Stimulated activated CD8-positive, alpha-beta memory T cell treated with anti-CD3 and anti-CD28 coated beads, Interleukin-2, amount 100 ng/mL, for 48 hours (primary cell): ENCODE measurements at places on chromosomes 16 and 17.

DNA sequence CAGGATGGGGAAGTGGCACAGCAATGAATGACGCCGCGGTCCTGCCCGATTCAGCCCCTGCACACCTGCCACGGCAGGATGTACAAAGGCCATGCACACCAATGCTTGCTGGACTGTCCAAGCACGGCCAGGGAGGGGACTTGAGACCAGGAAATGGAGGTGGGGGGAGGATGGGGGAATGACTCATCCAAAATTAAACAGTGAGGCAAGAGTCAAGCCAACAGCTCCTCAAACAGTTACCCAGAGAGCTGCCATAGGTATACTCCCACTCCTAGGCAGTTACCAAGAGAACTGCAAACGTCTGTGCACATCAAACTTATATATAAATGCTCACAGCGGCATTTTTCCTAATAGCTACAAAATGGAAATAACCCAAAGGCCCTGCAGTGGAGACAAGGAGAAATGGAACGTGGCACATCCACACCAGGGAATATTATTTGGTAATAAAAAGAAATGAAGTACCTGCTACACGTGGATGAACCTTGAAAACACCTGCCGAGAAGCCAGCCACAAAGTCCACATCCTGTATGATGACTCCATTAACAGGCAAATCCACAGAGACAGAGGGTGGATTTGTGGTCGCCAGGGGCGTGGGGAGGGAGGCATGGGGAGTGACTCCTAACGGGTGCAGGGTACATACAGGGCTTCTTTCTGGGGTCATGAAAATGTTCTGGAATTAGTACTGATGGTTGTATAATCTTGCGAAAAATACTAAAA, 54.1 kb downstream of the VAC14 start:
- DNase-seq: no peak

DNA sequence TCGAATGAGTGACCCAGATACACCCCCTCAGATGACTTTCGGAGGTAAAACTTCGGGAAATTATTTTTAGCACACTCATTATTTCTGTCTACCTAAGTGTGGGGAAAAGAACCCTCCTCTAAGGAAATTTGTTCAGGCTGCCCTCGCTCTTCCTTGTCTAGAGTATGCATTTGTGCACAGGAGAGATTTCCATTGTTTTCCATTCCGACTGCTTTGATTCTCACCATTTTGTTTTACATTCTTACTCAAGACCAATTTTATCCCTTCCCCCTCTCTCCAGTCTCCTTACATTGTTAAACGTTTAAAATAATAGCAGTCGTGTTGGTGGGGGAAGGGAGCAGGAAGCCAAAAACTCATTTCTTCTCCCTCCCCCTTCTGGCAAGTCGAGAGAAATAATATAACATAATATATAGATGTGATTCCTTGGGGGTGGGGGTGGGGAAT, 1.5 kb upstream of the CHD3 start:
- no peak for DNase-seq

DNA sequence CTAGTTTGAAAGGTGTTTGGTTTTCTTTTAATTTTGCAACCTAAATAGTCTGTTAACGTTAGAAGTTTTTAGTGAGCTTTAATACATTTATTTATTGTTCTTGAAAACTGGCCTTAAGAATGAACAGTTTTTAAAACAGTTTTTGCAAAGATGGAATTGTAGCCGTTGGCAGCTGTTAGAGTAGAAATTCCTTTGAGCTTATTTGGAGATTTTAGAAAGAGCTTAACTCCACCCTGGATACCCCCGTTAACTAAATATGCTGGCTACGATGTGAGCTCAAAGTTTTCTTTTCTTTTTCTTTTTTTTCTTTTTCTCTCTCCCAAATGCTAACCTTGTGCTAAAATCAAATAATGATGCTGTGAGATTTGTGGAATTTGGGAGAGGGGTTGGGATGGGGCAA, 75.2 kb downstream of the COX10 start:
- no peak for DNase-seq

- DNase-seq: no peak
Measured at GRCh38 chr17:10875430-10875851, 37.6 kb upstream of the PIRT start.

DNA sequence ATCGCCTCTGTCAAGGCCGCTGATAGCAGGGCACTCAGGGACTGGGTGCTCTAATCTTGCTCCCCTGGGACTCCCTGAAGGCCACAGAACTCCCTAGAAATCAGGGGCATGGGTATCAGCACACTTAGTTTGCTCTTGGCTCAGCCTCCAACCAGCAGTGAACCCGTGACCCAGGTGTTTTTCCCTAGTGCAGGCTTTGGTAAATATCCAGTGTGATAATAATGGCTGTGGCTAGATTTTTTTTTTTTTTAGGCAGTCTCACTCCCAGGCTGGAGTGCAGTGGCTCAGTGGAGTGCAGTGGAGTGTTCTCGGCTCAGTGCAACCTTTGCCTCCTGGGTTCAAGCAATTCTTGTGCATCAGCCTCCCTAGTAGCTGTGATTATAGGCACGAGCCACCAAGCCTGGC, 10.3 kb downstream of the NUPR1 start:
- no peak for DNase-seq
